ENCODE measurements at places on chromosomes 5 and 9. TPM values are rescaled to one million over a fixed set of nuclear protein-coding genes. Genes with fewer than 3 reads are reported as not detected.

DNA sequence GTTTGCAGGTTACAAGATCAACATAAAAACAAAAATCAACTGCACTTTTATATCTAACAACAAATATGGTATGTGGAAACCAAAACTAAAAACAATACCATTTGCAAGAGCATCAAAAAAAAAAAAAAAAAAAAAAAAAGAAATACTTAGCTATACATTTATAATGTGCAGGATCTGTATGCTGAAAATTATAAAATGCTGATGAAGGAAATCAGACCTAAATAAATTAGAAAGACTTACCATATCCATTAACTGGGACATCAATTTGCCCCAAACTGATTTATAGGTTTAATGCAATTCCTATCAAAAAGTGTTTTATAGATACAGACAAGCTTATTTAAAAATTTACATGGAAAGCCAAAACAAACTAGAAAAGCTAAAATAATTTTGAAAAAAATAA is 60.4 kb upstream of the OTP start:
- no peaks in the 10 kb centered on the region for H3K27me3 ChIP-seq
- H3K4me1 ChIP-seq, result peaks cover 11% of the 10 kb centered on the region
- H3K36me3 ChIP-seq, result peaks cover 62% of the 10 kb centered on the region

DNA sequence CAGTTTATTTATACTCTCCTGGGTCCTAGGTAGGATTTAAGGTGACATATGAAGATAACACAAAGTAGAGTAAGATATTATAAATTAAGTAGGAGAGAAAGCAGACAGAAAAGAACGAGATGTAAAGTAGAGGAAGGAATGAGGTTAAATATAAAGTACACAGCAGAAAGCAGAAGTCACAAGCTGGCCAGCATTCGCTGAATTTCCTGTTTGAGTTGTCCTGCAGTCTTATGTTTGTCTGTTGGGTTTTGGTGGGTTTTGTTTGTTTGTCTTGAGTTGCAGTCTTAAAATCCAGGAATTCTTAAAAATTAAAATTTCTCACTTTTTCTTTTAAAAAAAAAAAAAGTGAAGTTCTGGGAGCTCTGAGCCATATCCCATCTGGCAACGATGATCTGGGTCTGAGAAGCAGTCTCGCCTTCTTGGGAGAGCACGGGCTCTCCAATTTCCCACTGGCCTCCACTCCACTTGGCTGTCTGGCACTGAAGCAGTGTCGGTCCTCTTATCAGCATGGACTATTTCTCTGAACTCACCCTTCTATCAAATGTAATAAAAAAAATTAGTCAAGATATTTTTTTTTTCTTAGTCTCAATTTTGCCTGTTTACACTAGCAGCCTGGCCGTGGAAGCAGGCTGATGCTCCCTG is 2.0 kb downstream of the S100Z start:
- DNase-seq, result no peak
- H3K27me3 ChIP-seq, result no peaks in the 10 kb centered on the region
- H3K4me1 ChIP-seq, result peaks cover 57% of the 10 kb centered on the region

- H3K27ac ChIP-seq, result no peak overlapping the region
- H3K4me3 ChIP-seq, result no peak overlapping the region
- no peaks in the 10 kb centered on the region for H3K36me3 ChIP-seq
- DNase-seq, result no peak
- H3K27me3 ChIP-seq, result peaks cover 41% of the 10 kb centered on the region
Observed at GRCh38 chr5:35436400-35437057, 181.1 kb upstream of the SPEF2 start.

DNA sequence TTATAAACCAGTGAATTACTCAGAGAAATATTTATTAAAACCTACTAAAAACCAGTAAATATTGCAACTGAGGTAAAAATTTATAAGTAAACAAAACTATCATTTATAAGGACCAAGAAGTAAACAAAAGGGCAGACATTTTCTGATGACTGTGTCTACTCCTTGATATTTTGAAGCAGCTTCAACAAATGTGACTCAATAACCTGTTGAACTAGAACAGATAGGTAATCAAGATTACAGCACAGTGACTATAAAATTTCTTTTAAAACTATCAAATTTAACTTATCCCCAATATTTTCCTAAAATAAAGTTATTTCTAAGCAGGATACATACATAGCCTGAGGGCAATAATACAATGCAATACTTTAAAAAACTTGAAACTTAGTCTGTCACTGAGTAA is 12.8 kb downstream of the ANKRA2 start:
- H3K4me1 ChIP-seq, result no peaks in the 10 kb centered on the region
- H3K4me3 ChIP-seq, result no peak overlapping the region
- peaks cover 8% of the 10 kb centered on the region for H3K36me3 ChIP-seq
- no peak for DNase-seq
- no peak overlapping the region for H3K27ac ChIP-seq

DNA sequence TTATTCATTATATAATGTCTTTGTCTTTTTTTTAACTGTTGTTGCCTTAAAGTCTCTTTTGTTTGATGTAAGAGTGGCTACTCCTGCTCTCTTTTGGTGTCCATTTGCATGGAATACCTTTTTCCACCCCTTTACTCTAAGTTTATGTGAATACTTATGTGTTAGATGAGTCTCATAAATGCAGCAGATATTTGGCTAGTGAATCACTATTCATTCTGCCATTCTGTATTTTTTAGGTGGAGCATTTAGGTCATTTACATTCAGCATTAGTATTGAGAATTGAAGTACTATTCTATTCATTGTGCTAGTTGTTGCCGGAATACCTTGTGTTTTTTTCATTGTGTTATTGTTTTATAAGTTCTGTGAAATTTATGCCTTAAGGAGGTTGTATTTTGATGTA is 317.1 kb downstream of the ANXA1 start:
- no peak overlapping the region for H3K4me3 ChIP-seq
- no peak for DNase-seq
- no peaks in the 10 kb centered on the region for H3K4me1 ChIP-seq
- no peaks in the 10 kb centered on the region for H3K27me3 ChIP-seq

DNA sequence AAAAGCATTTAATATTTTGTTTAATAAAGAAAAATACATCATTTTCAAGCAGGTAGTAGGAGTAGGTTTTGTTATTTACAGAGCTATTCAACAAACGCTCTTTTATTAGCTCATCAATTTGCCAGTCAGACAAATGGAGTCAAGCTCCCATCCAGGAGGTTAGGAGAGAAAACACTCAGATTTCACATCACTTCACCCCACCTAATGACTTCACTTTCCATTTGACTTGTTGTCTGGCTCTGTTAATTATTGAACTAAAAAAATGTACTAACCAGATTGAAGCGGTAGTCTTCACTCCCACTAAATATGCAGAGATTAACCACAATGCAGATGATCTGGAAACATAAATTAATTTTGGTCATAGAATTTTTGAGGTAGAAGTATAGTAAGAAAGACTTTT is 193.6 kb upstream of the VCAN start:
- H3K4me3 ChIP-seq, result no peak overlapping the region
- H3K36me3 ChIP-seq, result no peaks in the 10 kb centered on the region
- H3K27ac ChIP-seq, result no peak overlapping the region
- H3K27me3 ChIP-seq, result no peaks in the 10 kb centered on the region

Gene SCGB3A1
- total RNA-seq, result not detected

Gene CYSRT1
- 0.53 TPM for total RNA-seq

Gene DOK3
- 3.3 TPM for total RNA-seq
